ENCODE measurements at places on chromosomes 13 and 19.

DNA sequence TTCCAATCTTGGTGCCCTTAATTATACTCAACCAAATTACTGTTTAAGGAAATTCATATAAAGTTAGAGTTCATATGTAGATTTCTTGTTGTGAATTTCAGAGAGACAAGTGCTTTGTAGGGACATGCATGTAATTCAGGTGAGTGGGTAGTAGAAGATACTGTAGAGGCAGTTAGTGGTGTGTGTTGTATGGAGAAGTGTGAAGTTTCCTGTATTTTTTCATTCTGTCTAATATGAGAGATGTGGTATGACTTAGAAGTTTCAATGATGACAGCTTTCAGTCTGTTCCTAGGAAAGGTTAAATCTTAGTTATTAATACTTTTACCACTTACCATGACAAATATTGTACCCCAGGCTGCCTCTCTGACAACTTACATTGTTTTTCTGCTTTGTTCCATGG lies 294.2 kb downstream of the TDRD3 start:
- no peak for DNase-seq

GRCh38 chr13:75325711-75326110 lies 156.3 kb downstream of the TBC1D4 start:
- DNase-seq = no peak

- DNase-seq = peak; percentile 98
Measured at GRCh38 chr13:66657165-66657881, 572.8 kb downstream of the PCDH9 start.

DNA sequence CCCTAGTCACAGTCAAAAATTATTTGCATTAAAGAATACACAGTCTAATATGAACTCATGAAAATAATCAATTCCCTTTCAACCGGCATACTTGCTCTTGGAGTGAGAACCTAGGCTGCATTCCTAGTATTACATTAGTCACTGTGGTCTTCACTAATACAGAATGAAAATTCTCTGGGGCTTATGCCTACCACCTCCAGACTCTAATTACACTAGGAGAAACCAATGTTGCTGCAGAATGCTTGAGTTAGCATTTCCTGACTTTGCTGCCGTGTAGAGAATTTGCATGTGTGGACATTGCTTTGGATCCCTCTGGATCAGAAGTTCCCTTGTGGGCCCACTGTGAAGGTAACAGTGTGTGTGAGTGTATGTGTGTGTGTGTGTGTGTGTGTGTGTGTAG lies 87.8 kb downstream of the CCNA1 start:
- DNase-seq = no peak

GRCh38 chr13:44629465-44630183 lies 53.5 kb upstream of the TSC22D1 start:
- peak; percentile 68 for DNase-seq

DNA sequence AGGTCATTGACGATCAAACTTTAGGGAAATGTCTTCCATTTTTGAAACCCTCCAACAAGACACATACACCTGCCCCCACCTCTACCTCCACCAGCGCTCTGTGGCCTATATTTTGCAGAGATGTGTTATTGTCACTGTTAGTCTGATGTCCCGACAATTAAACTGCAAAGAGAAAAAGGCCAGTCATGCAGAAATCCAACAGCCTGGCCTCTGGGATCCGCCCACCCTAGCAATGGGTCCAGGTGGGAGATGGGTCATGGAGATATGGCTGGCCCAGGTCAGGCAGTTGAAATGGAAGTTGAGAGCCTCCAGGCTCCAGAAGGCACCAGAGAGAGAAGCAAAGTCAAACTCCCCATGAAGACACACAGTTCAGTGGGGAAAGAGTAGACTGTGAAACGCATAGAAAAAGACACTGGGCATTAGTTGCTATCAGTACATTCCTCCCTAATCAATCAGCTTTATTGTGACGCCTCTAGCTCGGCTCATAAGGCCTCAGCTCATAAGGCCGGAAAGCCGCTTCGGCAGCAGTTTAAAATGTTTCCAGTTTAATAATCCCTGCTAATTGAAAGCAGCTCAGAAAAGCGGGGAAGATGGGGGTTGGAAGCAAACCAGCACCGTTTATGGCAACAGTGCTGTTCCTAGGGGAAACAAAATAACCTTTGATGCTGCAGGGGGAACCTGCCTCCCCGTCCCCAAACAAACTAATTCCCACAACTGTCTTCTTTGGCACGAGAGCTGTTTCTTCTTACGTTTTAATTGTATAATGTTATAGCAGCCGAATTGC lies 239.7 kb upstream of the ZNF507 start:
- DNase-seq = no peak

GRCh38 chr13:64078480-64078936 lies 2662.9 kb upstream of the PCDH20 start:
- DNase-seq = peak; percentile 55

DNA sequence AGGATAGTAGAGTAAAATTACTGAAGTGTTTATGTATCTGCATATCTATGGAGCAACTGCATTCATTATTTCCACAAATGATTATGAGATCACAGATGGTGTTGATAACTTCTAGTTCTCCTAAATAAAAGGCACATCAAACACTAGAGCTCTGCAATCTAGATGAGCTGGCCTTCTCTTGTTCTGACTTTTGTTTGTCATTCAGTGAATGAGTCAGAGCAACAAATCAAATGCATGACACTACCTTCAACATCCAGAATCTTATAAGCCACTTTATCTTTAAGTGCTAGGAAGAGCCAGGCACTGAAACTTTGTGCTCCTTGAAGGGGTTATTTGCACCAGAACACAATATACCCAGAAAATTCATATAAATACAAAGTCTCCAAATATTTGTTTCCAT lies 456.0 kb downstream of the PCDH17 start:
- no peak for DNase-seq

DNA sequence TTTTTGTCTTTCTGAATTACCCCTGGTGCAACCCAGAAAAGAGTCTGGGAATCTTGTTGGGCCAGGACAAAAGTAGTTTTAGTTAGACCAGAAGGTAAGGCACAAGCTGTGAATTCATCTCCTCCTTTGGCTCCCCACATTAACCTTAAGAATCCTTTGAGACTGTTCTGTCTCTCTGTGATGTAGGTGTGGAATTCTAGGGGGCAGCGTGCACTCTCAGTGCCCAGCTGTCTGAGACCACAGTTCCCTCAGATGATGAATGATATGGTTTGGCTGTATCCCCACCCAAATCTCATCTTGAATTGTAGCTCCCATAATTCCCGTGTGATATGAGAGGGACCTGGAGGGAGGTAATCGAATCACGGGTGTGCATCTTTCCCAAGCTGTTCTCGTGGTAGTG lies 43.9 kb downstream of the ZNF506 start:
- no peak for DNase-seq
